ENCODE measurements at places on chromosomes 2 and 18.
A peak's percentile ranks its signal among the peaks of the same experiment; 100 is the strongest.

- DNase-seq: no peak
These were observed 127.0 kb downstream of the TTC32 start for GRCh38 chr2:19774805-19775176.

DNA sequence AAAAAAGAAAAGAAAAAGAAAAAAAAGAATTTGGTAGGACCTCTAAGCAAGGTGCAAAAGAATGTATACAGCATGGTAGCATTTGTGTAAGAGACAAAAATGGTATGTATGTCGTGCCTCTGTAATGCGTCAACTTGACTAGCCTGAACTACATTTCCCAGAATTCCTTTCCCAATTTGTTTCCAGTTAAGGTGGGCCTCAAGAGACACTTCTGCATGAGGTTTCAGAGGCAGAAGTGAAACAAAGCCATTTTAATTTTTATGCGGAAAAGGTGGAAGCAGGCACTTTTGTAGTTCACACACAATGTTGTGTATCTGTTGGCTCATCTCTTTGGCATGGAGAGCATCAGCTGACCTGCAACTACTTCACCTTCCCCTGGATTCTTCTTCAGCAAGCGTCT is 56.5 kb upstream of the PAPOLG start:
- no peak for DNase-seq

GRCh38 chr18:79877163-79878091 is 74.0 kb downstream of the SLC66A2 start:
- DNase-seq: no peak

DNA sequence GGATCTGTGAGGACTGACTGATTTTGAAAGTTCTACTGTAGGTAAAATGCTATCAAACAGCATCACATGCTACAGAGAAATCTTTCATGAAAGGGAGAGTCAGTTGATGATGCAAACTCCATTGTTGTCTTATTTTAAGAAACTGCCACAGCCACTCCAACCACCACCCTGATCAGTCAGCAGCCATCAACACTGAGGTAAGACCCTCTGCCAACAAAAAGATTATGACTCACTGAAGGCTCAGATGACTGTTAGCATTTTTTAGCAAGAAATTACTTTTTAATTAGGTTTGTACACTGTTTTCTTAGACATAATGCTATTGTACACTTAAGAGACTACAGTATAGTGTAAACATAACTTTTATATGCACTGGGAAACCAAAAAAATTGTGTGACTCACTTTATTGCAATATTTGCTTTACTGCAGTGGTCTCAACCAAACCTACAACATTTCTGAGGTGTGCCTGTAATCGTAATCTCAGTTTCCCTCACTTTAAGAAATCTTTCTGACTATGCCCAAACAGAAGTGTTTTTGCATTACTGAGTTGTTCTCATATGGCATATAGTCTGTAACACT is 42.8 kb downstream of the METTL8 start:
- DNase-seq: peak; percentile 35

DNA sequence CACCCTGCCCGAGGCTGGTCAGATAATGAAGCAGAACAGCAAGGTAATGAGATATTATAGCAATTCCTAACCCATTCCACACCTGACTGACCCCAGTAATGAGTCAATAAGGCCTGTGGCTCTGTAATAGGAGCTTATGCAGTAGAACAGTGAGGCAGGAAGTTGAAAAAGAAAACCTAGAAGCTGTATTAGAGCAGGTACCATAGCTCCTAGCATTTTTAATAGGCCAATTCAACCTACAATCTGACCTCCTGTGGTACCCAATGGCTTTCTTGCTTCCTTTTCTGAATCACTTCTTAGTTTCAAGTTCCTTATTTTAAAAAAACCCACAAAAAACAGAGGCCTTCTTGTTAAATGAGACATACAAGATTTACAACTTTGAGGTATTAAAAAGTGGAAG is 43.6 kb upstream of the MAP2 start:
- no peak for DNase-seq

DNA sequence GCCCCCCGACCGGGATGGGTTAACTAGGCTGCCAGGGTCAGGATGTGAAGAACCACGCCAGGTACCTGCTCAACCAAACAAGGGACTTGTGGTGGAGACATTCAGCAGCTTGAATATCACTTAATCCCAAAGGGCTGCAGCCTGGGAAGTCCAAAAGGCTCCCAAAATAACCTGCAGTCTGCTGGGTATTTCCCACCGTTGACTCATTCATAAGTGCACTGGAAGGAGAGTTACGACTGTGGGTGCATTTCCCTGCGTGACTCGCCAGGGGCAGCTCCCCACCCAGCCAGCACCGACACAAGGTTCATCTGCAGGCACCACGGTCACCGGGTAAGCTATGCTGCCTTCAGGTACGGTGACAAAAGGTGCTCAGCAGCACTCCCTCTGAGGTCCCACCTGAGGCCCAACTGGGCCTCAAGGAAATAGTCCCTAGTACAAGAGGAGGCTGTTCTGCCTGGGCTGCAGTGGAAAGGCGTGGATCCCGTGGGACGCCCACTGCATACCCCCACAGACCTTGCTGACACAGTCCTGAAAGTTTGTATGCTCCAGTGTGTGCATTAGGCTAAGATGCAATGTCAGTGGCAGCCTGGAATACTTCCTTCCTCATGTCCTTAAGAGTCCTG is 86.5 kb downstream of the UXS1 start:
- DNase-seq: peak; percentile 15

- no peak for DNase-seq
These were observed 35.6 kb downstream of the BMP10 start for GRCh38 chr2:68835621-68836020.

DNA sequence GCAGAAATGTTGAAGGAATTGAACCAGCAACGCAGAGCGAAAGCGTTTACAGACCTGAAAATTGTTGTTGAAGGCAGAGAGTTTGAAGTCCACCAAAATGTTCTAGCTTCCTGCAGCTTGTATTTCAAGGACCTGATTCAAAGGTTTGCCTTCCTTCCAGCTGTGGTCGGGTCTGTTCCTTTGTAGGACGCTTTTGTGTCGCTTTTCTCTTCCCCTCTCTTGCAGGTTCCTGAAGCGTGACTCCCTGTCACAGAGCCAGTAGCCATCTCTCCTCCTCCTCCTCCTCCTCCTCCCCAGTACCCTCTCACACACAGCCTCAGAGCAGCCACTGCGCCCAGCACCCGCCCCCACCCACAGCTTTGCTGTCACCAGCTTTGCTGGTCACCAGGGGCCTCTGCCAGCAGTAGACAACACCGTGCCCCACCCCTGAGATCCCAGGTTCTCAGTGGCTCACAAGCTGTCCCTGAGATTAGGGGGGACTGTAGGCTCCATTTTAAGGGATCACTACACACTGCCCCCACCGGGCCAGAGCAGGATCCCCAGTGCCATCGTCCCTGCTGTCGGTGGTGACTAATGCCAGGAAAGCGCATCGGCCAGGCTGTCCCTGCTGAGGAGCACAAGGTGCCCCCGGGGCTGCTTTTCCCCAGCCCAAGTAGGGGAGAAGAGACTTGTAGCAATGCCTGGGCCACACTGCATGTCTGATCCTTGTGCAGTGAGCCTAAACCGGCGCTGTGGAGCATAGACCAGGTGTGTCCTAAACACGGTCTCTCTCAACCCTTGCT is 242.3 kb downstream of the ATAD2B start:
- DNase-seq: no peak

DNA sequence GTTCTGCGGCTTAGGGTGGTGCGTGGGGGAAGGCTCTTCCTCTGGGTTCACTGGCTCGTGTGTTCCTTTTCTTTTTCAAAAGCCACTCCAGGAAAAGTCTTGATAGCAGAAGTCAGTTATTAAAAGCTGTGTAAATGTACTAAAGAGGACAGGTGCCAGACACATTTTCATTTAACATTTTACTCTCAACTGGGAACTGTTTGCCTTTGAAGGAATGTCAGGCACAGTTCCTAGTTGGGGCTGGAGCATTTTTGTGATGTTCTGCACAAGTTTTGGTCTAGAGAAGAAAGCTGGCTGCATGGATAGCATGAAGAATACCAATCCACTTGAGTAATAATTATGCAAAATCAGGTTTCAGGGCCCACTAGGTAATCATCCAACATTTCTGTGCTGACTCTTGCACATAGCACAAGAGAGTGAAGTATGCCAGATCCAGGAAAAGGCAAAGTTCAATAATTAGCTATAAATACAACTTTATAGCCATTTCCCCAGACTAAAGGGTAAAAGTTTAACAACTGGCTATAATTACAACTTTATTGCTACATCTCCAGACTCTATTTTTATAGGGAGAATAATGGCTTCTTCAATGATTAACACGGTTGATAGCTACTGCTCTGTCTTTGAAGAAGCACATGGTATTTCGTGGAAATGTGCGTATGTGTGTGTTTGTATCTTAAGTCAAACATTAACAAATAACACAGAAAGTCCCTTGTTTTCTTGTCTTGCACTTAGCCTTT is 16.2 kb downstream of the SCYGR8 start:
- DNase-seq: no peak

- no peak for DNase-seq
These were observed 114.2 kb upstream of the NT5C1B start for GRCh38 chr2:18703555-18703954.

GRCh38 chr2:196887431-196887830 is 39.1 kb downstream of the PGAP1 start:
- DNase-seq: no peak

DNA sequence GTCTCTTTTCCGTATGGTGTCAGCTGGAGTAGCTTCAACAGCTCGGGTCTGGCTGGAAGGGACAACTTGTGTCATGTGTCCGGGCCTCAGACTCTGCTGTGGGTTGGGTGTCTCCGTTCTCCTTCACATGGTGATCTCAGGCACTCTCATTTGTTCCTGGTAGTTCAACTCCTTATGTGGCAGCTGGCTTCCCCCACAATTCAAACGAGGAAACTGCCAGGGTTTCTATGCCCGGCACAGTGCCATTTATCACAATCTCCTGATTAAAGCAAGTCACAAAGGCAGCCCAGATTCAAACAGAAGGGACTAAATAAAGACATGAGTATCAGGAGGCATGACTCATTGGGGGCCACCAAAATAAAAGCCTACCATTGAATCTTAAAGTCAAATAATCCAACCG is 22.7 kb downstream of the MRO start:
- no peak for DNase-seq

GRCh38 chr2:168642873-168643272 is 159.6 kb upstream of the NOSTRIN start:
- no peak for DNase-seq

GRCh38 chr2:5521461-5521860 is 170.7 kb upstream of the SOX11 start:
- DNase-seq: no peak

GRCh38 chr2:133718688-133719201 is 150.5 kb upstream of the NCKAP5 start:
- DNase-seq: peak; percentile 78

GRCh38 chr2:48279344-48280090 is 250.4 kb upstream of the STON1 start:
- DNase-seq: no peak

GRCh38 chr2:237591141-237591881 is 777 bp upstream of the RAB17 start:
- no peak for DNase-seq
